ENCODE measurements at places on chromosomes 5 and 9. TPM values are rescaled to one million over a fixed set of nuclear protein-coding genes. Genes with fewer than 3 reads are reported as not detected.

P4HA2 gene
- 0.44 TPM for total RNA-seq

FAXDC2 gene
- total RNA-seq, result not detected

DNA sequence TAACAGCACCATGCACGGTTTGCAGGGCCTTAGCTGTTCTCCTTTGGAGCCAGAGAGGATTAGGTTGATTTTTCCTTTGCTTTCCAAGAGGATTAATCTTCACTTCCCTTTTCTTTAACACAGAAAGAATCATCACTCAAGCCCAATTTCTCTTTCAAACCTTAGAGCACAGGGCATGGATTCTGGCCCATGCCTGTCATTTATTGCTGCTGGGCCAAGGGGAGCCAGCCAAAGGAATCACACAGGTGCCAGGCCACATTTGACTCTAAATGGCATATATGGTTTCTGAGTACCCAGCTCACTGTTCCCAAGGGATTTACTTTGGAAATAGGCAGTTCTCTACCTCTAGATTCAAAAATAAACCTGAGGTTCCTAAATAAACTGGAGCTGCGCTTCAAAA, 58.3 kb downstream of the FBXL7 start:
- DNase-seq, result no peak

PCDHGA6 gene
- total RNA-seq, result 1.8 TPM

FKTN gene
- total RNA-seq, result 16.8 TPM

GRCh38 chr5:39270225-39270848, 51.0 kb upstream of the FYB1 start:
- no peak for DNase-seq

MRPL36 gene
- 28.7 TPM for total RNA-seq

DNA sequence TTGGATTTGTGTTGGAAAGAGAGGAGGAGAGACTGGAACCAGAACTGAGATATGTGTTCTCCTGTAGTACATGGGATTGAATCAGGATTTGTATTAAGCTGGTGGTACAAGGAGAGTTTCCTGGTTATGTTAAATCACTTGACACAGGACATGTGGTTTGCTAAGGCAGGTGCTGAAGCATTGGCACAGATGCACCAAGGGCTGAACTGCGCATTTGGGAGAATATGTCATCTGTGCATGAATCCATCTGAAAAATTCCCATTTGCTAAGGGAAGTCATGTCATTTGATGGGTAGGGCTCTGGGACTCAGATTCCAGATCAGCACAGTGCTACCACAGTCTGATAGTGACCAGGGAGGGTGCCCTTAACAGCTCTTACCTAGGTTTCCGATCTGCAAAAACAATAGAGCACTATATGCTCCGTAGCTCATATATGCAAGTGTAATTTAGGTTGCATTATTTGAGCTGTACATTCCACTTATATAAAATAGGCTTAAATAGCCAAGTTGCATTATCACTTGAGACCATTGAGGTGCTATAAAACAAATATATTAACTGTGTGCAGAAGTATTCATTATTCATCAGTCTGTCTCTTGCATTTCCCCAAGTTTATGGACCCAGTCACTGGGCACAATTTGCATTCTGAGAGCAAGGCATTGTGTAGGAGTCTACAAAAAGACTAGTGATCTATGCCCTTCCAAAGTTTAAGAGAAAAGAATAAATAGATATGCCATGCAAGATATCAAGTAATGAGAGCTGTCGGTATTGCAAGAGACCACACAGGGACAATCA, 55.2 kb downstream of the ADAMTS16 start:
- no peak for DNase-seq

ADGRD2 gene
- total RNA-seq, result not detected

DNA sequence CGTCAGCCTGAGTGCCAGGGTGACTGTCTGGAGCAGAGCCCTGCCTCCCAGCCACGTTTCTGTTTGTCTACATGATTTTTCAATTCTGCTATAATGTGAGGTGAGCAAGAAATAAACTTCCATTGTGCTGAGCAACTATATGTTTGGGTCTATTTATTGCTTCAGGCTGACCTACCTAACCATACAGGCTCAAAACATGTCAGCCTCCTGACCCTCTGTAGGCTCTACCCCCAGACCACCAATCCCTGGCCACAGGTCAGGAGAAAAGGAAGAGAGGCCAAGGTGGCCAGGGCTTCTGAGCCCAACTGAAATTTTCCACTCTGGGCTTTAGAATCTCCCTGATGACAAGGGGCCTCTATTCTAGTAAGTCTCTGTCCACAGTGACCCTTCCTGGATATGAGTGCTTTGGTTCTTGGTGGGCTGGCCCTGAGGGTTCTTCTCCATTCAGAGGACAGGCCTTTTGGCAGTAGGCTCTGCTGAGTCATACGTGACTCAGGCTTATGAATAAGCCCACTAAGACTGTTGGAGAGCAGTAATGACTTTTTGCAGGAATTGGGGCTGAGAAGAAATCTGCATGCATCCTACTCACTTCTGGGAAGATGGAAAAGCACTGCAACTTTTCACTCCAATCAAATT, 117.2 kb upstream of the TBCA start:
- no peak for DNase-seq

- no peak for DNase-seq
Observed at GRCh38 chr9:92482805-92483204, 499 bp upstream of the ASPN start.

- no peak for DNase-seq
Observed at GRCh38 chr5:87188391-87188790, 79.3 kb upstream of the RASA1 start.

DNA sequence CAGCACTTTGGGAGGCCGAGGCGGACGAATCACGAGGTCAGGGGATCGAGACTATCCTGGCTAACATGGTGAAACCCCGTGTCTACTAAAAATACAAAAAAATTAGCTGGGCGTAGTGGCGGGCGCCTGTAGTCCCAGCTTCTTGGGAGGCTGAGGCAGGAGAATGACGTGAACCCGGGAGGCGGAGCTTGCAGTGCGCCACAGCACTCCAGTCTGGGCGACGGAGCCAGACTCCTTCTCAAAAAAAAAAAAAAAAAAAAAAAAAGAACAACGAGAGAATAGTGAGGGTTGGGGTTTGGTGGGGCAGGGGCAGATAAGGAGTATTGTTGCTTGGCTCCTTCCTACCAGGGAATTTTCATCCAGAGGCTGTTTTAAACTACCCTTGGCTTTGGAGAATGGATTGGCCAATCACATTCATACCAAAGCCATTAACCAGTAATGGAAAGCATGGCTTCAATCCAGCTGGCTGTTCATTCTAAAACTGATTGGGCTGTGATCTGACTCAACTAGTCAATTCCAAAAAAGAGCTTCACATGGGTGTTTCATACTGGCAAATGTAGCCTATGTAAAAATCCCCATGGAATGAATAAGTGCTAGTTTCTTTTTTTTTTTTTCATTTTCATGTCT, 64.4 kb downstream of the PLCXD3 start:
- DNase-seq, result no peak

DNA sequence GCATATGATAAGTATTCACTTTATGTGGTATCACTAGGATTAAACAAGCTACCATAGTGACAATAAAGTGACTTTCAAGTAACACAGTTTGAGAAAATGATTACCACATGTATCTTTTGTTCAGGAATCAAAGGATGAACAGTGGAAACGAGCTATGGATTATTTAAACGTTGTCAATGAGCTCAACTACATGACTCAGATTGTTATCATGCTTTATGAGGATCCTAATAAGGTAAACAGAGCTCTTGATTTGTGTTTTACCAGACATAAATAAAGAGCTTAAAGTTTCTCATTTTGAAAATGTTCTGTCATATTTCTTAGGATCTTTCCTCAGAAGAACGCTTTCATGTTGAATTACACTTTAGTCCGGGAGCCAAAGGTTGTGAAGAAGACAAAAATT, 57.4 kb downstream of the PPIP5K2 start:
- no peak for DNase-seq

Data from activated B cell treated with CpG ODN at 0.5 μM for 24 hours (primary cell).